Adipocyte (in vitro differentiated cells): ENCODE measurements at places on chromosomes 6 and 20.

GRCh38 chr6:137405806-137406205, 88.4 kb downstream of the OLIG3 start:
- no peak for DNase-seq

GRCh38 chr20:61860260-61860987, 205.3 kb downstream of the TAF4 start:
- no peak for DNase-seq

- DNase-seq: no peak
These were observed 91.2 kb downstream of the JARID2 start for GRCh38 chr6:15336900-15337560.

- DNase-seq: no peak
These were observed 548.7 kb upstream of the MAP3K7 start for GRCh38 chr6:91135406-91136103.

GRCh38 chr20:5150226-5151076, 23.6 kb downstream of the CDS2 start:
- DNase-seq: no peak

- peak; percentile 19 for DNase-seq
These were observed at the start of gene HCRTR2 for GRCh38 chr6:55174211-55175026. Gene HCRTR2 (plus strand): TSS chr6:55174515. CDS start chr6:55174588, 73 bp downstream.

DNA sequence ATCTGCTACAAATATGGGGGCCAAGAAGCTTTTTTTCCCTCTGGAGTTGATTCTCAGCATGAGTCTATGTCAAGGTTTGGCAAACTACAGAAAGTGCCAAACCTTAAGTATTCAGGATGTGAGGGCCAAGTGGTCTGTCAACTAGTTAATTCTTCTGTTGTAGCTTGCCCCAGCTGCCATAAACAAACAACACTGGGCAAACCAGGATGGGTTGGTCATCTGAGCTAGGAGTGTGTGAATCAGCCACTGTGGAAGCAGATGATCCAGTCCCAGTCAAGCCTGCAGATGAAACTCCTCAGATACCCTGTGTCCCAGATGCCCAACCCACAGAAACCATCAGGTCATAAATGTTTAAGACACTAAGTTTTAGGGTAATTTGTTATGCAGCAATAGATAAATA, 103.0 kb upstream of the MOCS1 start:
- DNase-seq: no peak

DNA sequence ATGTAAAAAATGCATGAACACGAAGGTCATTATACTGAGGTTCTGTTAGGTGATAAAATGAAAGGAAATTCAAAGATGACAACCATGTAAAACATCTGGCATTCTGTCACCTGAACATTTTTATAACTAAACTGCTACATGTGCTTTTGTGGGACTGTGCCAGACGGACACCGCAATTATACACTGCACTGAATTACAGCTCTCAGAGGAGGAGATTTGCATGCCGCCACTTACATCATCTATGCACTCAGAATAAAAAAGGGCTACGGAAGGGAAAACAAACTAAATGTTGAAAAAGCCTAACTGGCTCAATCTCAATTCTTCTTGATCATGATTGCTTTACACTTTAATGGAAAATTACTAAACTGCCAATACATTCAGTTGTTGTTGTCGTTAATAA, 614.0 kb upstream of the EYS start:
- no peak for DNase-seq
